ENCODE measurements at places on chromosomes 13 and 19.

GRCh38 chr19:27851002-27851481 lies 1361.9 kb downstream of the UQCRFS1 start:
- no peak for DNase-seq

- DNase-seq: no peak
Measured at GRCh38 chr19:11226716-11227166, 12.7 kb upstream of the ANGPTL8 start.

- no peak for DNase-seq
Measured at GRCh38 chr19:29499261-29499920, 26.4 kb upstream of the VSTM2B start.

GRCh38 chr13:40143559-40143958 lies 488.1 kb downstream of the COG6 start:
- DNase-seq: no peak

GRCh38 chr19:4980838-4981680 lies 12.1 kb downstream of the KDM4B start:
- DNase-seq: peak; percentile 9

DNA sequence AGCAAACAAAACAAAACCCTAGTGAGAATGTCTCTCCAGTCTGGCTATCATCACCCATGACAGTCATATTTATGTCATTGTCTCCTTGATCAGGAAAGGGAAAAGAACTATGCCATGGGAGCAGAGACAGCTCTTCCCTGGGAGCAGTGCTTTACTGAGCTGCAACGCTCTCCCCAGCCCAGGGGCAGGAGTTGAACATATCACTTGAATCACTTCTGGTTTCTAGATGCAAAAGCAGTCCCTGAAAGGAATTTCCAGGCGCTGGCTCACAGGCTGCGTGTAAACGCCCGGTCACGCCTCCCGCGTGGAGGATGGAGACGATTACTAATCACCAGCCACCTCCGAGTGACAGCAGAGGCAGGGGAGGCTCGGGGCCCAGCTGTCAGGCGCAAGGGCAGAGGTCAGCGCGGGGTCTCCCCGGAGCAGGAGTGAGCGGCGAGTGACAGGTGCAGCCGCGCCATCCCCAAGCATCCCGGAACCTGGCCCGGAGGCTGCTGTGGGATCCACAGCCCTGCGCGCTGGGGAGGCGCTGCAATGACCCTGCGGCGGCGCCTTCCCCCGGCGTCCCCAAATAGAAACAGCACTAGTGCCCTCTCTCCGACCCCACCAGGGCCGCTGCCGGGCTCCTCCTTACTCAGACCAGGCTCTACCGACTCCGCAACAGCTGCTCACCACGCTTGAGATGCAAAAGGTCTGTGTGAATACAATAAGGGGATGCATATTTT lies 23.5 kb upstream of the DCLK1 start:
- DNase-seq: no peak

GRCh38 chr19:15701757-15702533 lies 25.9 kb upstream of the OR10H2 start:
- DNase-seq: no peak

GRCh38 chr19:19134687-19135158 lies 3.6 kb downstream of the TMEM161A start:
- DNase-seq: peak; percentile 53

DNA sequence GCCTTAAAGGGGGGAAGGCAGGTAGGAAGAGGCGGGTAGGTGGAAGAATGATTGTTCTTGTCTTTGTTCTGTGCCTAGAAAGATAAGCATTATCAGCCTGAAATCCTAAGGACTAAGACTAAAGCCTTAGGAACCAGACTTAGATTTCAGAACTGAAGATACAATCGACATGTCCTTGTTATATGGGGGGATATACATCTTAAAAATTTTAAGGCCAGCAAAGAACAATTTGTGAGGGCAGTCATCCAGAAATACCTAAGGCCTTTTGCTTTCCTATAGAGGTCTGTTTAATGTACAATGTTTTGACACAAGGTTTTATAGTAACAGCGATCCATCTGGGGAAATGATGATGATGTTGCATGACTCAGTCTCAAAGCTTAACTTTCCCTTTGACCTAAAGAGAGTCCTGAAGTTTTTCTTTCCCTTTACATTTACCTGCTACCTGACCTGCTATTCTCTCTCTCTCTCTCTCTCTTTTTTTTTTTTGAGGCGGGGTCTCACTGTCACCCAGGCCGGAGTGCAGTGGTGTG lies 20.2 kb upstream of the CEACAM6 start:
- no peak for DNase-seq

GRCh38 chr13:98141509-98142379 lies 1.1 kb upstream of the FARP1 start:
- no peak for DNase-seq

GRCh38 chr19:3669082-3669946 lies 31.0 kb downstream of the PIP5K1C start:
- no peak for DNase-seq

DNA sequence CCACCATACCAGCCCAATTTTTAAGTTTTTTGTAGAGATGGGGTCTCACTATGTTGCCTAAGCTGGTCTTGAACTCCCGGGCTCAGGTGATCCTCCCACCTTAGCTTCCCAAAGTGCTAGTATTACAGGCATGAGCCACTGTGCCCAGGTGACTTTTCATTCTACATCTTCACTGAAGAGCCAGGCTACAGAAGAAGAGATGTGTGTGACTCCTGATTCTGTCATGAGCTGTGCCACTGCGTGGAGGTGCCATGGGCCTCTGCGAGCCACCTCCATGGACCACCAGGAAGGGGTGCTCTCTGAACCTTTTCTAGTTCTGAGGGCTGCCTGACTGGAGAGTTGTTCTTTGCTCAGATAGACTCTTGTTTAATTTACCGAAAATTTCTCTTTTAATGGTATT lies 56.6 kb upstream of the RANBP3 start:
- DNase-seq: no peak

DNA sequence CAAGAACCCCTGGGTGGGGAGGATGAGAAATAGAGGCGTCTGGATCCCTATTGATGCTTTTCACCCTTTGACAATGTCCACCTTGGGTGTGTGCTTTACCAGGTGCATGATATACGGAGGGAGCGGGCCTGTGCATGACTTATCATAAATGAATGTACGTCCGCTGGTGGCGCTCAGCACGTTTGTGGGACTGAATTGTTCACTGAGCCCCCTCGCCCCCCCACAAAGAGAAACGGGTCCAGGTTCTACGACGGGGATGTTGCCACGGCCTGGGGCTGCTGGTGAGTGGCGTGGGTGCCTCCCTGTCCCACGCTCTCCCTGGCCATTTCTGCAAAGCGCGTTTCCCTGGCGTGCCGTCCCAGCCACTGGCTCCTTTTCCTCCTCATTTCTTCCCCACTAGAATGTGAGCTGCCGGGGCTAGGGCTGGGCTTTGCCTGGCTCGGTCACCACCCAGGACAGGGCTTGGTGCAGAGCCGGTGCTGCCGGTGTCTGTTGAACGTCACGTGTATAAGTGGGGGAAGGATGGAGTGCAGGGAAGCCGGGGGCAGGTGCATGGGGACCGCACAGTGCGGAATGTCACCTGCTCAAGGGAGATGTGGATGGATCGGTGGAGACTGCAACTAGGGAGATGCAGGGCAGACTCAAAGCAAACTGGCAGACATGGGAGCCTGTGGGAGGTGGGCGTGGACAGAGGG lies 21.6 kb downstream of the LRRC4B start:
- DNase-seq: no peak

GRCh38 chr13:91058066-91058465 lies 289.4 kb upstream of the MIR17HG start:
- no peak for DNase-seq

GRCh38 chr13:33127009-33127551 lies 110.9 kb downstream of the KL start:
- DNase-seq: peak; percentile 58

- no peak for DNase-seq
Measured at GRCh38 chr13:101757446-101758039, 305.1 kb downstream of the ITGBL1 start.

DNA sequence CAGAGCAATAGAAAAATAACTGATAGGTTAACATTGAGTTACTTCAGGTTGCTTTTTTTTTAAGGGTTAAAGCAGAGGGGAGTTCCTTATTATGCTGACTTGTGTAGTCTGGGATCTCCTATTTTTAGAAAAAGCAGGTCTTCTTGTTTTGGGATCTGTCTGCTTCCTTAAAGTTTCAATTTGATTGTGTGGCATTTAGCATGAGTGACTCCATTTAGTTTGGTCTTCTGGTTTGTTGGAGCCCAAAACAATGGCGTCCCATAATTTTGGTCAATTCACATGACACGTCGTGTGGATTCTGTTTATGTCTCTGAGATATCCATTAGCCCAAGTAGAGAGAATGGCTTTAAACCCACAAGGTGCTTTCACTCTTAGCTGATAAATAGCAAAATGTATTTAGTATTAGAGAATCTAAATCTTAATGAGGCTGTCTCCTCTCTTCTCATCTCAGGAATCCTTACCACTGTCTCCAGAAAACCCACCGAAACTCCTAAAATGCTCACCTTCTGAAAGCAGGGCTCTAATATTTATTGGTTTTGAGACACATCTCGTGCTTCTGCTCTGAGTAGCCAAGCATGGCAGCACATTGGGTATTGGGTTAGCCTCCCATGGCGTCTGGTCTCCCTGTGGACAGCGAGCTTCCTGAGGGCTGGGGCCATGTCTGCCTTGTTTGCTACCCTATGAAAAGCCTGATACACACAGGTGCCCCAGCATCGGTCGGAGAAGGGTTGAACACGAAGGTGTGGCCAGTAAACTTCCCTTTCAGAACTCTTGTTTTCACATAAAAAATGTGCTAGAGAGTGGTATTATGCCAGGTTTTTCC lies 67.2 kb upstream of the GPR183 start:
- DNase-seq: no peak

GRCh38 chr19:41408256-41408655 lies 10.6 kb downstream of the BCKDHA start:
- DNase-seq: no peak

DNA sequence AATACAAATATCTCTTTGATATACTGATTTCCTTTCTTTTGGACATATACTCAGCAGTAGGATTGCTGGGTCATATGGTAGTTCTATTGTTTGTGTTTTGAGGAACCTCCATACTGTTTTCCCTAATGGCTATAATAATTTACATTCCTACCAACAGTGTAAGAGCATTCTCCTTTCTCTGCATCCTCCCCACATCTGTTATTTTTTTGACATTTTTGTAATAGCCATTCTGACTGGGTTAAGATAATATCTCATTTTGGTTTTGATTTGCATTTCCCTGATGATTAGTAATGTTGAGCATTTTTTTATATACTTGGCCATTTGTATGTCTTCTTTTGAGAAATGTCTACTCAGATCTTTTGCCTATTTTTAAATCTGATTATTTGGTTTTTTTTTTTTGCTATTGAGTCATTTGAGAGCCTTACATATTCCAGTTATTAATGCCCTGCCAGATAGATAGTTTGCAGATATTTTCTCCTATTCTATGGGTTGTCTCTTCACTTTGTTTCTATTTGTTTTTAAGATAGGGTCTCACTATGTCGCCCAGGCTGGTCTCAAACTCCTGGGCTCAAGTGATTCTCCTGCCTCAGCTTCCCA lies 95.7 kb downstream of the FNDC3A start:
- DNase-seq: no peak

GRCh38 chr13:87120476-87120875 lies 550.7 kb upstream of the SLITRK5 start:
- no peak for DNase-seq

GRCh38 chr13:50348371-50348770 lies 333.1 kb downstream of the KCNRG start:
- no peak for DNase-seq

DNA sequence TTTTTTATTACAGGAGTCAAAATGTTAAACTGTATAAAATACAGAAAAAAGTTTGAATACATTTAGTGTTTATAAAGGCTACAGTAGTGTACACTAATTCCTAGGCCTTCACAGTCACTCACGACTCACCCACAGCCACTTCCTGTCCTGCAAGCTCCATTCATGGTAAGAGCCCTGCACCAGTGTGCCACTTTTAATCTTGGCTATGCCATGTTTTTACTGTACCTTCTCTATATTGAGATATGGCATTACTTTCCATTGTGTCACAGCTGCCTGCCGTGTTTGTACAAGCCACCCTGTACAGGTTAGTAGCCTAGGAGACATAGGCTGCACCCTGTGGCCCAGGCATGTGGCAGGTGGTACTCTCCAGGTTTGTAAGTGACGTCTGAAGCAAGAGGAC lies 32.1 kb downstream of the C1QTNF9 start:
- DNase-seq: no peak

GRCh38 chr13:51801631-51802099 lies 2.3 kb downstream of the DHRS12 start:
- DNase-seq: no peak

- DNase-seq: peak; percentile 51
Measured at GRCh38 chr19:17021793-17022590, 4.6 kb downstream of the CPAMD8 start.

DNA sequence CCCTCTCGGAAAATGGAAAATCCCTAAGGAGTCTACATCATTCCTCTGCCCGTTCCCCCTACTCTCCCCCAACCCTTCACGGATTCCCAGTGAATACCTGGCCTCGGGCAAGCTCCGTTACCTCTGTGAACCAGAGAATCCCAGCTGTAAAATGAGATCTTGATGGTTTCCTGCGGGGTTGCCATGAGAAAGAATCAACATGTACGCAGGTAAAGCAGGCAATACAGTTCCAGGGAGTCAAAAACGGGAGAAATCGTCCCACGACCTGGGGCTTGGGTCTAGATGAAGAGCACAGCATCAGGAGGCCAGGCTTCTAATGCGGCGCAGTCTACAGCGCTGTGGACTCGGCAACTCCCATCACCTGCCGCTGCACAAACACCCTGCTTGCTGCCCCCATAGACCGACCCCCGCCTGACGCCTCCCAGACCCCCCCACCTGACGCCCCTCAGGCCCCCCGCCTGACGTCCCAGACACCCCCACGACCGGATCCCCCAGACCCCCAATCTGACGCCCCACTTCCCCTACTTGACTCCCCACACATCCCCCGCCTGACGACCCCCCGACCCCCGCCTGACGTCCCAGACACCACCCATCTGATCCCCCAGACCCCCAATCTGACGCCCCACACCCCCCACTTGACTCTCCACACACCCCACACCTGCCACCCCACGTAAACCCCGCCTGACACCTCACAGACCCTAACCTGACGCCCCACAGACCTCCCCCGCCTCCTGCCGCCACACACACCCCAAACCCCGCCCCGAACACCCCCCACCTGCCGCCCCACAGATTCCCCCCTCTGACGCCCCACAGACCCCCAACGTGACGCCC lies 680 bp downstream of the LIG4 start:
- DNase-seq: peak; percentile 14

- DNase-seq: peak; percentile 59
Measured at GRCh38 chr19:4327252-4327876, 11.3 kb downstream of the STAP2 start.

DNA sequence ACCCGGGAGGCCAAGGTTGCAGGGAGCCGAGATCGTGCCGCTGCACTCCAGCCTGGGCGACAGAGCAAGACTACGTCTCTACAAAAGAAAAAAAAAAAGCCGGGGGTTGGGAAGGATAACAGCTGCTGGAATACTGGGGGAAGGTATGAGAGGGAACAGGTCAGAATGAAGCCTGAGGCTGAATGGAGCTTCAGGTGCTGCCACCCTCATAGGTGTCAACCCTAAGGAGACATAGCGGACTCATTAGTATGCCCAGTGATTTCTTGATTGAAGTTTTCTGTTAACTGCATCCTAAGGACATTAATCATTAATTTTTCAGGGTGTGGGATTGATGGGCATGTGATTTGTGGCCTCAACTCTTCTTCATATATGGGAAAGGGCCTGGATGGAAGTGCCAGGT lies 6.0 kb downstream of the SMARCA4 start:
- no peak for DNase-seq

- no peak for DNase-seq
Measured at GRCh38 chr13:105678072-105678471, 857.4 kb downstream of the EFNB2 start.
